ENCODE measurements at places on chromosomes 1 and 21.

DNA sequence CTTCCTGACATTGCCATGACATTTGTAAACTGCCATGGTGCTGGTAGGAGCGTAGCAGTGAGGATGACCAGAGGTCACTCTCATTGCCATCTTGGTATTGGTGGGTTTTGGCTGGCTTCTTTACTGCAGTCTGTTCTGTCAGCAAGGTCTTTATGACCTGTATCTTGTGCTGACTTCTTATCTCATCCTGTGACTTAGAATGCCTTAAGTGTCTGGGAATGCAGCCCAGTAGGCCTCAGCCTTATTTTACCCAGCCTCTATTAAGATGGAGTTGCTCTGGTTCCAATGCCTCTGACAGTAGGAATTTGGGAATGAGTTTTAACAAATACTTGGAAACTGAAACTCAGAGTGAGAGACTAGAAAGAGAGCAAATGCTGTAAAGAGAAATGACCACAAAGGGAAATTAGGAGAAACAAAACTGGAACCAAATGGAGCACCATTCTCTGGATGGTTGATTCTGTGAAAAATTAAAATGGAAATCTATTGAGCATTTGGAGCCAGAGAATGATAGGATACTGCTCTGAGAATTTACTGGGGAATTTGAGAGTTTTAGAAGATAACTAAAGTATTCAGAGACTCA lies 50.1 kb upstream of the RHOU start:
- no peak for DNase-seq

DNA sequence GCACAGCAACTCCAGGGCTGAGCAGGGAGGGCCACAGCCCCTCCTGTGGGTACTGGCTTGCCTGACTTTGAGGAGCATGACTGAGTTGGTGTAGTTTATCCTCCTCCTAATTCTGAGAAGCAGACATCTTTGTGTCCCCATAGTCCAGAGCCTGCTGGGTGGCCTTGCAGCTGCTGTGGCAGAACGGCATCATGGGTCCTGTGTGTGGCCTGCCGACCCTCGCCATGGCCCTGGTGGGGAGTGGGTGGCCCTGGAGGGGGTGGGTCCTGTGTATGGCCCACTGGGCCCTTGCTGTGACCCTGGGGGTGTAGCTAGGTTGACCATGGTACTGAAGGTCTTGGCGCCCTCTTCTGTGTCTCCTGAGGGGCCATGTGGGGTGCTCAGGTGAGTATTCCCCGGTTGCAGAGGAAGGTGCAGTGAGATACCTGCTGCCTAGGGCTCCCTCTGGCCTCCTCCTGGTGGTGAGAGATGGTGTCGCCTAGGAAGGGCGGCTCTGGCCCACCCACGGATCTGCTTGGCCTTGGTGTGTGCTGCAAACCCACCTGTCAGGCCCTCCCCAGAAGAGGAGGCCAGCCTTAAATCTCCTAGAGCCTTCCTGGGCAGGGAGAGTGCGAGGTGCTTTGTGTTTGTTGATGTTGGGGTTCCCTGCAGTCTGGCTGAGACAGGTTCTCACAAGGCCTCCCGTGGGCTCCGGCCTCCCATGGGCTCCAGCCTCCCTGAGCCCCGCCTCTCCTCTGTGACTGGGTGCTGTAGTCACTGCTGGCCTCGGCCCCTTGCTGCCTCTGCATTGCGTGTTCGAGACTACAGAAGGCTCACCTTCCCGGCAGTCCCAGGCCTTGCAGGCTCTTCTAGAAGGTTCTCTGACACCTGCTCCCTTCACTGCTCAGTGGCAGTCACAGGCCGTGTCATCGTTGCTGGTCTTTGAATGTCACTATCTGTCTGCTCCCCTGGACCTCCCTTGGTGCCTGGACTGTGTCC lies 7.8 kb downstream of the SNAP47 start:
- DNase-seq = no peak

DNA sequence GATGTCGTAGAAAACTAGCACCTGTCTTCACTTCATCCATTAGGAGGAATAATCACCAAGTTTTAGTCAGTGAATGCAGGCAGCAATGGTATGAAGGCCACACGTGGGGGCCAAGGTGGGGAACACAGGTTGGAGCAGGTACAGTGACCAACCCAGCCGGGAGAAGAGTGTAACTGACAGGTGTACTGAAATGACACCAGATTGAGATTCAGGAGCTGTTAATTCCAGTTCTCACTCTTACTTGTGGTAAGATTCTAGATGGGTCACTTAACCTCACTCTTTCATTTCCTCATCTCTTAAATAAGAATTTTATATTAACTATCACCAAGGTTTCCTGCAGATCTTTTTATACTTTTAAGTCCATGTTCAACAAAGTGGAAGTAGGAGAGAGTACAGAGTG lies 206.2 kb upstream of the PTBP2 start:
- DNase-seq = no peak

DNA sequence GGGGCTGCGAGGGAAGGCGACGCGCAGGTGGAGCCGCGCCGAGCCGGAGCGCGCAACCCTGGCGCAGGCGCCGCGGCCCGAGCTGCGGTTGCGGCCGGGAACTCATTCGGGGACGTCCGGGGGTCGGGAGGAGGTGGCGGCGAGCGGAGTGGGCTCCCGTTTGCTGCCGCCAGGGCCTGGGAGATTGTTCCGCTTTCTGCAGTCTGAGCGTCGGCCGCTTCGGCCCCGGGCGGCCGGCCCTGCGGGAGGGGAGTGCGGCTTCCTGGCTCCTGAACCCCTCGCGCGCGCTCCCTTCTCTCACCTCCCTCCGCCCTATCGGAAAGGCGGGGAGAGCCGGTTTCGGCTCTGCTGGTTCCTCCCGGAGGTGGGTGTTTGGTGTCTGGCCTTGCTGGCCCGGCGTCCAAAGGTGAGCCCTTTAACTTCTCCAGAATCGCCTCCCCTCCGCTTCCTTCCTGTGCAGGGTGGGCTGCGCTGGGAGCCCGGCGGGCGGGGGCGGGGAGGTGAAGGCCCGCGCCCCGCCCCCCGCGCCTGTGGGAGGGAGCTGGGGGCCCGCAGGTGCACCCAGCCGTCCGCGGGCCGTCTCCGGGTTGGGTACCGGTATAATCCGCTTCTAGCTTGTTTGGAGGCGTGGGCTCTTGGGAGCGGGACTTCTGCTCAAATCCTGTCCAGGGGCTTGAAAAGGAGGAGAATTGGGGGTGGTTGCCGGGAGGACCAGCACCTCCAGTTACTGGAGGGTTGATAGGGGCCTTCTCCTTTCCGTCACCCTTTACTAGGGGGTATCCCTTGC lies 683 bp downstream of the LRRC8D start:
- peak; percentile 59 for DNase-seq

GRCh38 chr1:186026946-186027345 lies 292.8 kb downstream of the HMCN1 start:
- no peak for DNase-seq

DNA sequence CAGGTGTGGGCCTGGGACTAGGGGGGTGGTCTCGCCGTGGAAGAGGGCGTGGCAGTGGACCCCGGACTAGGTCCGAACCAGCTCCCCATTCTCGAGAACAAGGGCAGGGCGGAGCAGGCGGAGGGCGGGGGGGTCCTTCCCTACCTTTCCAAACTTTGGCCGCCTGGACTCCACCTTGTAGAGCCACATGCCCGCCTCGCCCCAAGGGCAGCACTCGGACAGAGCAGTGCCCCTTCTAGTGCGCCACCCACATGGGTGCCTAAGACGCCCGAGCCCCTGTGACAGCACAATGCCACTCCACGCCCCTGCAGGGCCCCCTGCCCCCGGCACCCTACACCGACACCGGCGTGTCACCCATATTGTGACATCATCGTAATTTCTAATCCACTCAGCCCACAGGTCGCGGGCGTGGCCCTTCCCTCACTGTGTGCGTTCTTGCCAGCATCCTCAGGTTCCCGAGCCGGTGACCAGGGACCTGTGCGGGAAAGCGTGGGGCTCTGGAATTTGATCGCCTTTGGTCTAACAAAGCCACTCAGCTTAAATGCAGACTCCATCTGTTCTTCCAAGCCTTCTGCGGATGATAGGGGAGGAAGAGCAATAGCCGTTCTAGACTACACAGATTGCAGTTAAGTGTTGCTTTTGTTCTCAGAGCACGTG lies 553 bp upstream of the STMN1 start:
- peak; percentile 33 for DNase-seq
